ENCODE measurements at places on chromosomes 2 and 18.

DNA sequence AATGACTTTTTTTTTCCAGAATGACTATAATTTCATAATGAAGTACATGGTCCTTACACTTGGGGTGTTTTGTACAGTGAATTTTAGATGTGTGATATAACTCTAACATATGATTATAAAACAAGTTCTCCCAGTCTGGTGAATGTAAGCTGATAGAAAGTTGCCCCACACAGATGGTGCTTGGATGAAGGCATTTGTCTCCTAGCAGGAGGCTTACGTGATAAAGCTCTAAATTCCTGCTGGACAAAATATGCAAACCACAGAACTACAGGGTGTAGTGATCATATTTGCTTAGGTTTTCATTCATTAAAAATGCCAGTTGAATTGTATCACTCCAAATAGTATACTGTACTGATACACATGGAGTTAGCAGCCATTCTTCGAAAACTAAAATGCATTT, 85.5 kb downstream of the DSC3 start:
- H3K4me3 ChIP-seq: no peak overlapping the region
- H3K36me3 ChIP-seq: no peaks in the 10 kb centered on the region
- DNase-seq: no peak

DNA sequence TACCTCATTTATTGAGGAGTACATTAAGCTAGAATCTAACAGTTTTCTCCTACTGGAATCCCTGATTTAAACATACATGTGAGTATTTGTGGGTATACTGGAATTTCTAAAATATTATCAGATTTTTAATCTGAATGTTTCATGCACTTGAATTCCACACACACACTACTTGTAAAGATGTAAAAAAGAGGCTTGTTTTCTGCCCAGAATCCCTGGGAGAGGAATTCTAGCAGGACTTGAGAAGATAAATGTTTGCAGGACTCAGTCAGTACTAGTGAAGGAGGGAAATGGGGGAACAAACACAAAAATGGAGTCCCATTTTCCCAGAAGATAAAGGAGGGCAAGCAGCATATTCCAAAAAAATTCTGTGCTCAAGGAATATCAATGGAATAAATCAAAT, 17.0 kb downstream of the COL5A2 start:
- H3K36me3 ChIP-seq: no peaks in the 10 kb centered on the region
- no peaks in the 10 kb centered on the region for H3K27me3 ChIP-seq
- no peak for DNase-seq
- H3K27ac ChIP-seq: no peak overlapping the region

DNA sequence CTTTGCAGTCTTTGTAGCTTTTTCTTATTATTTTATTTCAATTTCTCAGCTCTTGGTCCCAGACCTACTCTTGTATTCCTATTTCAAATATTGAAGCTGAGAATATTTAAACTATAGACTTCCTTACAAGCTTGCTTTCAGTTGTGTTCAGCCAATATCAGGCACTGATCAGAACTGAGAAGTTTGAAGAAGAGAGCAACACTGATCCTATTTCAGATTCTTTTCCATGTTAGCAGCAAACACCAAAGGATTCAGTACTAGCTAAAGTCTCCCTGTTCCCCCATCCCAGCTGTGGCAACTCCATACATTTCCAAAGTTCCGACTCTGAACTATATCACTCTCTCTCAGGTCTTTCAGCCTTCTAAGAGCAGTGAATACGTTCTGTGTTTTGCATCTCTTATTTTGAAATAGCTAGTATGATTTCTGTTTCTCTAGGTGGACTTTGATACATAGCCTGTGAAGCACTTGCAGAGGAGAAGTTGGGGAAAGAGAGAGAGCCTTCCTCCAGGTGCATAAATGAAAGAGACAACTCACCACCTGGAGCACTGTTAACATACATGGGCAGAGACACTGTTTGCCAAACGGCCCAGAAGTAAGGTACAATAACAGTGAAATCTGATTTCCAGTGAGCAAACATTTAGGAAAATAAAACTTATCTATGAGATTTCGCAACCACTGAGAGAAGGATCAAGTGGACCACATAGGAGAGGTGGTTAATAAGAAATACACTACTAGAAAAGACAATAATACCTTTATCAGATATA, 135.0 kb upstream of the ZNF804A start:
- H3K36me3 ChIP-seq: no peaks in the 10 kb centered on the region
- H3K27me3 ChIP-seq: no peaks in the 10 kb centered on the region
- no peaks in the 10 kb centered on the region for H3K4me1 ChIP-seq
- DNase-seq: no peak

GRCh38 chr18:57210107-57210715, 63.3 kb downstream of the BOD1L2 start:
- no peaks in the 10 kb centered on the region for H3K27me3 ChIP-seq
- DNase-seq: no peak
- H3K4me1 ChIP-seq: peaks cover 5% of the 10 kb centered on the region
- H3K27ac ChIP-seq: no peak overlapping the region

DNA sequence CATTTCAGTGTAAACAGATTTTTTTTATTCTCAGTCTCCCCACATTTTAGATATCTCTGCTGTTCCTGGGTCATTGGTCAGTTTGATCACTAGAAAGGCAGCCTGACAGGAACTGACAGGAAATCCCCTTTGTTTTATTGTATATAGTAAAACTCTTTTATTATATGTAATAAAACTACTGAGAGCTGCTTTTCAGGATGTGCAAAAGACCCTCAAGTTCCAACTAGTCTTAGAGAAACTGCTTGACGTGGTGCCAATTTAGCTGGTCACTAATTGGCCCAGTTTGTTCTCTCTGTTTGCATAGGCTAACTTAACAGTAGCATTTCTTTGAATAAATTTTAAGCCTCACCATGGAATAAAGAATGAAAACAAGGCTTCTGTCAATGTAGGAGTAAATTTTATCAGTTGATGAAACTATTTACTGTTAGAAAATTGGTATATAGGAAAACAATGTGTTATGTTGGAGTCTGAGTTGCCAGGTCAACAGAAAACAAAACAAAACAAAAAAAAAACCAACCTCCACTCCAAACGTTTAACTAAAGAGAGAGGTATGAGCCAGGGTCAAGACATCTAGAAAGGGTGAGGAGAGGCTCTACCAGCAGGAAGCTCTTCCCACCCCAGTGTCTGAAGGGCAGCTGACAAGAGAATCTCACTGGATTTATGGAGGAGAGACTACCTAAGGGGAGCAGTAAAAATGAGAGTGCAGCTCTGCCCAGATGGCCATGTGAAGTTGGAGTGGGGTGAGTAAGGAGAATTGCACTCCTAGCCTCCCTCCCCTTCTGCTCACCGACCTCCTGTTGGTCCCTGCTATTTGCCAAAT, 184.6 kb downstream of the ST6GAL2 start:
- no peak for DNase-seq
- no peak overlapping the region for H3K27ac ChIP-seq
- H3K36me3 ChIP-seq: no peaks in the 10 kb centered on the region
- H3K27me3 ChIP-seq: no peaks in the 10 kb centered on the region
- H3K4me3 ChIP-seq: no peak overlapping the region

- H3K4me3 ChIP-seq: no peak overlapping the region
- no peak for DNase-seq
- no peaks in the 10 kb centered on the region for H3K27me3 ChIP-seq
- no peak overlapping the region for H3K27ac ChIP-seq
- no peaks in the 10 kb centered on the region for H3K36me3 ChIP-seq
Measured at GRCh38 chr2:182165202-182165601, 179.5 kb downstream of the PPP1R1C start.

DNA sequence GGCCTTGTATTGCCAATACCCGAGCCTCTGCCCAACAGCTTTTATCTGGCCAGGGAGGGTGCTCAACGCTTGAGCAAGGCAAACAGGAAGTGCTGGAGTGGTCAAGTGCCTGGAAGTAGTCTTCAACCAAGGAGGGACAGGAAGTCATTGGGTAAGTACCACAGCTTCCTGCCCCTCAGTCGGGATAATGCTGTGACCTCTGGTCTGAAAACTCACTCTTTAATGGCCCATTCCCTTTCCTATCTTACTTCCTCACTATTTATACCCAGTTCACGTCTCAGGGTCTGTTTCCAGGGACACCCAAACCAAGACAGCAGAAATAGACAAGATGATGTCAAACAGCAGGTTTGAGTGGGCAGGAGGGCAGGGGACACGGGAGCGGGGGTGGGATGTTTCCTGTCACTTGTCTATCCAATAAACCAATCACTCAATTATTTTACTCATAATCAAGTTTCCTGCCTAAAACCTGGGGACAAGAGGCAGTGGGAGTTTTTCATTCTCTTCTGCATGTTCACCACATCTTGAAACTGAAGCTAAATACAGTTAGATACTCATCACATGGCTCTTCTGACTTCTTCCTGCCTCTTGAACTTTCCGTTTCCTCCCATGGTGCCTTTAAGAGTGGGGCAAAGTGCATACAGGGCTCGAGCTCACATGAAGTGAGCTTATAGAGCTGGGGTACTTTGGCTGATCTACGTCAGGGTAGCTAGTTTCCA, 68.9 kb upstream of the CAB39 start:
- peak overlapping the region; percentile 37 for H3K27ac ChIP-seq
- H3K4me3 ChIP-seq: no peak overlapping the region
- DNase-seq: no peak

DNA sequence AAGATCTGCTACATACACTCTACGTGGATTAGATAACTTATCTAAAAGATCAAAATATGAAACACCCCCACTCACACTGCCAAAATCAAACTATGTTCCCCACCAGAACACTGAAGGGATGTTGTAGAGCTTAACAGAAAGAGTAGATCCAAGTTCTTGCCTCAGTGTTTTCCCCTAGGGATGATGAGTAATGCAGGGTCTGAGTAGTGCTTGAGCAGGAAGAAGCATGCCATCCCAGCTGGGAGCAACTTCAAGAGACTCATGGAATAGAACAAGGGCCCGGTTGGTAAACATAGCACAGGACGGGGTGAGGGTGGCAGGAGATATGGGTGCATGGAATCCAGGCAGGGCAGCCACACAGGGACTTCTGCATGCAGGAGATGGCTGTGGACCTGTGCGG, 74.3 kb downstream of the SNTG2 start:
- no peak for DNase-seq
- no peak overlapping the region for H3K4me3 ChIP-seq
- no peaks in the 10 kb centered on the region for H3K27me3 ChIP-seq
- no peaks in the 10 kb centered on the region for H3K36me3 ChIP-seq
- H3K27ac ChIP-seq: no peak overlapping the region

- H3K4me1 ChIP-seq: no peaks in the 10 kb centered on the region
- H3K4me3 ChIP-seq: no peak overlapping the region
- no peaks in the 10 kb centered on the region for H3K36me3 ChIP-seq
- no peak for DNase-seq
Measured at GRCh38 chr2:47564129-47564528, 161.2 kb downstream of the MSH2 start.

GRCh38 chr2:16330571-16330970, 335.1 kb downstream of the CYRIA start:
- no peaks in the 10 kb centered on the region for H3K27me3 ChIP-seq
- no peak for DNase-seq
- H3K4me3 ChIP-seq: no peak overlapping the region
- no peaks in the 10 kb centered on the region for H3K4me1 ChIP-seq
- no peaks in the 10 kb centered on the region for H3K36me3 ChIP-seq

DNA sequence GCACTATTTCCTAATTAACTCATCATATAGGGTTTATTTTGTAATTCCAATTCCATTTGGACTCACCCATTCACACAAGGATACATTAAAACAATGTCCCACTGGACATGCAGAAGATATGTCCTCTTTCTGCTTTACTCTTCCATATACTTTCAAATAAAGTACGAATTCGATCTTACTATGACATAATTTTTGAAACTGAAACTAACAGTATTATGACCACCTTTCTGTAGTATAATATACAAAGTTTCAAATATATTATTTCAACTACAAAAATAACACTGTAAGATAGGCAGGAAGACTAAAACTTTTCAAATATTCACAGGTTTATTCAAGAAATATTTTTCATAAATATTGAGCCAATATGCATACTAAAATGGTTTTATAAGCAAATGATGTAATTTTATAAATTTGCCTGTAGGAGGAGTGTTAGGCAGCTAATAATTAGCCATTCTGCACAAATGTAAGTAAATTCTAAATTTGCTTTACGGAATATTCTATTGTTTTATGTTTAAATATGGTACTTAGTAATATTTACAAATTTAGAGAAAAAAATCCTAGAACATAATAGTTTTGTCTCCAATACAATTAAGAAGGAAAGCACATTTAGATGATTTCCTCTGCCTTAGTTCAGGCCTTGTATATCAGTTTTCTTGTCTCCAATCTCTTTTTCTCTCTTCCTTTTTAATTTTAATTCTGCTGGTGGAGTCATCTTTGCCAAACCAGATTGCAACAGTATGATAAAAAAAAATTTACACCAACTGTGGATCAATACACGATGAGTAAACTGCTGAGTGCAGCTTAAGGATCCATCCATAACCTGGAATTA, 85.9 kb downstream of the CERKL start:
- H3K36me3 ChIP-seq: no peaks in the 10 kb centered on the region
- no peaks in the 10 kb centered on the region for H3K27me3 ChIP-seq
- no peak overlapping the region for H3K4me3 ChIP-seq
- no peaks in the 10 kb centered on the region for H3K4me1 ChIP-seq
- H3K27ac ChIP-seq: no peak overlapping the region

GRCh38 chr18:28365411-28365831, 188.5 kb upstream of the CDH2 start:
- H3K4me3 ChIP-seq: no peak overlapping the region
- DNase-seq: no peak
- no peak overlapping the region for H3K27ac ChIP-seq
- H3K4me1 ChIP-seq: no peaks in the 10 kb centered on the region

DNA sequence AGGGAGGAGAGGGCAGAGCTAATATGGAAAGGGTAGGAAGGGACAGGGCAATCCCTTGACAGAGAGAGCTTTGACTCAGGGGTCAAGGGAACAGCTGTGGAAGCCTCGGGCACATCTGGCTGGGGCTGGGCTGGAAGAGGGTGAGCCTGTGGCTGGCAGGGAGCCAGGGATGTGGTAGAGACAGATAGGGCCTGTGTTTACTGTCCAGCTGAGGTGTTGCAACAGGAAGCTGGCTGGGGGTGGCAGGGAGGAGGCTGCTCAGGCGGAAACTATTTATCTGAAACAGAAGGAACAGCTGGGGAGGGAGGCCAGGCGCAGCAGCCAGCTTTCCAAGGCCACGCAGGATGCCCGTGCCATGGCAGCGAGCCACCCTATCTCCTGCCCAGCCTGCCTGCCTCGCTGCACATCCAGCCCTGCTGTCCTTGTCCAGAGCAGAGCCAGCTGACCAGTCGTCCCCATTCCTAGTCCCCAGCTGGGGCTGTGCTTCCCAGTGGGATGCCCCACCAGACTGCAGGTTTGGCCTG, 264.7 kb downstream of the CYP26B1 start:
- H3K4me1 ChIP-seq: peaks cover 35% of the 10 kb centered on the region
- no peaks in the 10 kb centered on the region for H3K36me3 ChIP-seq
- H3K27me3 ChIP-seq: no peaks in the 10 kb centered on the region
- DNase-seq: no peak
- H3K4me3 ChIP-seq: no peak overlapping the region
- no peak overlapping the region for H3K27ac ChIP-seq

- DNase-seq: no peak
- H3K4me1 ChIP-seq: no peaks in the 10 kb centered on the region
- H3K27me3 ChIP-seq: no peaks in the 10 kb centered on the region
- H3K4me3 ChIP-seq: no peak overlapping the region
- H3K27ac ChIP-seq: no peak overlapping the region
Measured at GRCh38 chr2:12770300-12770968, 53.7 kb downstream of the TRIB2 start.
